Left colon (tissue), 2 donors: ENCODE measurements at places on chromosomes 2 and 18. TPM values are rescaled to one million over a fixed set of nuclear protein-coding genes. Genes with fewer than 3 reads are reported as not detected.
A peak's percentile ranks its signal among the peaks of the same experiment; 100 is the strongest.

NGEF gene
- 34.4 TPM for total RNA-seq

ELOA2 gene
- not detected for total RNA-seq

GRCh38 chr2:14626873-14627272 lies 5.6 kb upstream of the LRATD1 start:
- peak; percentile 38 for DNase-seq

DNA sequence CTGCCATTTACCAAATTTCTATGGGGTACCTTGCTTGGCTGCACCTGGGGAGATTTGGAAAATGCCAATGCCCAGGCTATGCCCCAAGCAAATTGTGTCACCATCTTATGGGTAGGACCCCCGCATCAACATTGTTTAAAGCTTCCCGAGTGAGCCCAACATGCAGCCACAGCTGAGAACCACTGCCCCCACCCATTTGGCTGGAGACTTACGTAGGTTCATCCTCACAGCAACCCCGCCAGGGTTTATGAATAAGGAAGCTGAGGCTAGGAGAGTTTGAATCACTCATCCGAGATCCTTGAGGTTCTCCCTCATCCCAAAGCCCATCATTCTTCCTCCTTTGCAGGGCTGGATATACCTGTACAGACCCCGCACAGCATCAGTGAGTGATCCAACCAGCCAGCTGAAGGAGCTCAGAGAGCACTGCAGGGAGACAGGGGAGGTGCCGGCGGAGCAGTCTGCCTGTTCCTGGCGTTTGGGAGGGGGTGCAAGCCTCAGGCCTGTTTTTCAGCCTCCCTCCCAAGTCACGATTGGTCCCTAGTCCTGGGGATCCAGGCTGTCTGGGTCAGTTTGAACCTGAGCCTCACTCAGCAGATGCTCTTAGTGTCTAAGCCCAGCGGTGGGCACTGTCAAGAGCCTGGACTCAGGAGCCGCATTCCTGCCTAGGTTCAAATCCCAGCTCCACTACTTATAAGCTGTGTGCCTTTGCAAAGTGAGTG lies 164.9 kb downstream of the SMAD7 start:
- peak; percentile 14 for DNase-seq

- DNase-seq: no peak
Measured at GRCh38 chr2:1010415-1010930, 59.8 kb downstream of the SNTG2 start.
